ENCODE measurements at places on chromosomes 6 and 20.

- no peak for DNase-seq
These were observed 753.4 kb upstream of the ADGRB3 start for GRCh38 chr6:67881706-67882065.

- no peak for DNase-seq
These were observed 101.7 kb downstream of the TULP4 start for GRCh38 chr6:158413814-158414565.

- DNase-seq, result no peak
These were observed 103.3 kb upstream of the DST start for GRCh38 chr6:56745971-56746370.

DNA sequence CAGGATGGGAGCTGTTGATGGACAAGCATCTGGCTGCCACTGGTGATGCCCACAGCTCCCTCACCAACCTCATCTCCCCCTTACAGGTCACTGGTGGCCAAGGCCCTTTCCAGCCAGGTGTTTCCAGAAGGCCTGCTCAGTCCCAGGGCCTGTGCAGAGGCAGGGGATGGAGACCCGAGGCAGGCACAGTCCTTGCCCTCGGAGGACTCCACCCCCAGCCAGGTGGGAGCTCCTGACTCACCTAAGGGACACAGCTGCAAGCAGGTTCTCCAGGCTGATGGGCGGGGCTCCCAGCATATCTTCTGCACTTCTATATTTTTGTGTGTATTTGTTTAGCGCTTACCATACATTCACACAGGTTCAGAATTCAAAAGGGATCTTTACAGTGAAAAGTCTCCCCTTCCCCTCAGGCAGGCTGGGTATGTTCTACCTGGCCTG lies 17.4 kb downstream of the PRPH2 start:
- DNase-seq, result no peak

GRCh38 chr6:33987531-33988021 lies 158.3 kb downstream of the GRM4 start:
- DNase-seq, result no peak

DNA sequence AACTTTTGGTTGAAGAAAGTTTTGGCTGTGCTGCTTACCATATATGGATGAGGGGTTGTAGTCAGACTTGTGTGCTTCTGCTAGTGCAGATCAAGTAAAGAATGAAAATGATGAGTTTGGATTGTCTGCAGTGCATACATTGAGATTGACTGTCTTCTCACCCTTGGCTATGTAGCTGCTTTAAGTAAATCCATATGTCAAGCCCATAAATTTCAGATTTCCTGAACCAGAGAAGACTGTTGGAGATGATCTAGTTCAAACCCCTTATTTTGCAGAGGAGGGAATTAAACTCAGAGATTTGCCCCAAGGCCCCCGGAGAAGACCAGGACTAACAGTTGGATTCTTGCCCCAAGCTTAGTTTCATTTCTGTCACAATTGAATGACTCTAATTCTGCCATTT lies 67.2 kb downstream of the PKIB start:
- DNase-seq, result no peak
